ENCODE measurements at places on chromosomes 3 and 15.

- DNase-seq = no peak
Observed at GRCh38 chr15:93286446-93286845, 197.4 kb upstream of the RGMA start.

DNA sequence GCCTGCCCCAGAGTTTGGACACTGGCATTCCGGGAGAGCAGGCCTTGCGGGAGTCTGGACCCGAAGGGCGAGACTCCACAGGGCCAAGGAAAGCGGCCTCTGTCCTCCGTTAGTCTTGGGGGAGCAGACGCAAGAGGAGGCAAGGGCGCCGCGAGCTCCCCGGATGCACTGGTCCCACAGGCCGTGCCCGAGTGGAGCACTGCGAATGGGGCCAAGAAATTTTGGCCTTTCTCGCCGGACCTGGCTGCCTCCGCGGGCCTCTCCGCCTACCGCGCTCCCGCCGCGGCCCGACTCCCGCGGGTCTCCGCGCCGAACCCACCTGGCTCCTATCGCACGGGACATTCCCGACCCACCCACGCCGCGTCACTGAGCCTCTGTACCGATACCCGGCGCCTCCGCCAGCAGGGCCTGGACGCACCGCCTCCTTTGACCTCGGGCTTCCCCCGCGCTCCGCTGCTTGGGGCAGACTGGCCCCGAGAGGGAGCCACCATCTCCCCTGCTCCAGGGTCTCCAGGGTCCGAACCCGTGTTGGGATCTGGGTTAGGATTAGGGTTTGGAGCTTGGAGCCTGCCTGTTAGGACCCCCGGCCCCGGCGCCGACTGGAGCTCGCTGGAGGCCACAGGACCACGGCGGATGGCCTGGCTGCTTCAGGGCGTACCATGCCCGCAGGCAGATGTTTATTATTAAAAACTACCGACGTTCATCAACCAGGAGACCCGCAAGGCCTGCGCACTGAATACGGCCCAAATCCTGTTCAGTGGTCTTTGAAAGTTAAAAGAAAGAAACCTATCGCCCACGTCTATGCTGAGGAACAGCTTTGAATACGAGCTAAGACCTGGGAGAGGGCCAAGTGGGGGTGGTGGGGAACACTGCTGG is 11.7 kb downstream of the SHOX2 start:
- no peak for DNase-seq

GRCh38 chr15:72998226-72998625 is 54.0 kb upstream of the NEO1 start:
- no peak for DNase-seq

DNA sequence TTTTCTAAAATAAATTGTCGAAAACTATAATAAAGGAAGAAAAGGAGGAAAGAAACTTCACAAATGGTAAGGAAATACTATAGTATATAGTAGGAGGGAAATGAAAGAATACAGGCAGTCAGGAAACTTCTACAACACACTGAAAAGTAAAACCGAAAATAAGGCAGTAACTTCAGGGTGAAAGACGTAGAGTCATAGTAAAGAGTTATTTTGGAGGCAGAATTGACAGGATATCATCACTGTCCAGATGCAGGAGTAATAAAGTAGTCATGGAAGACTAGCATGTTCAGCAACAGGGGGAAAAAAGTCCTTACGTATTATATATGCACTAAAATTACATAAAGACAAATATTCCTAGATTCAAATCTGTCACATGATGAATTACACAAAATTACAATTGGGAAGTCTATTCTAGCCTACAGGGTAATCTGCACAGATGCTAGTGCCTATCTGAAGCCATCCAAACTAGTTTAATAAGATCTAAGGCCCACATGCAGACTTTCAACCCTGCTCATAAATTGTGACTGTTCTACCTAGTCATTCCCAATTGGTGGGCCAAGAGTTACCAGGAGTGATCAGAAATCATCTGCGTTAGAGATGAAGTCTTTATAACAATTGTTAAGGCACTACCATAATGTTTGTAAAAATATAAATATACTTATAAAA is 14.0 kb downstream of the VPS13C start:
- DNase-seq = no peak

GRCh38 chr3:154952553-154952952 is 127.6 kb upstream of the MME start:
- DNase-seq = no peak

- DNase-seq = no peak
Observed at GRCh38 chr3:172125963-172126457, 86.6 kb downstream of the FNDC3B start.

GRCh38 chr15:70559265-70560239 is 203.8 kb downstream of the UACA start:
- DNase-seq = no peak

- DNase-seq = no peak
Observed at GRCh38 chr15:86701611-86701963, 621.9 kb downstream of the AGBL1 start.

Measured in fibroblast of skin of left biceps (primary cell).